ENCODE measurements at places on chromosomes 4 and X.

DNA sequence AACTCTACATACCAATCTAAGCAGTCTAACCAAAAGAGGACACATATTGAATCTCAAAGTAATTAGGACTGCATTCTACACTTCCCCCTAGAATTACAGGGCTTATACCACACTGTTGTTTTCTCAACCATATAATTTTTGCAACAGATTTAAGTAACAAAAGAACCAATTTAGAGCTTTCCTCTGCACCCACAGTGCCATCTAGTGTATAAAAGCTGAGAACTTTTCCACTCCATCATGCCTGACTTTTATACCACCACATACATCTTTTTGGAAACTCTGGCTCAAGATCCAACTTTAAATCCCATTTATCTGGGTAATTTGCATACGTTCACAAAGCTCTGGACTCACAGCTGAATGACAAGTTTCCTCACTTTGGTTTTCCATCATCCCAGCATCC lies 99.5 kb downstream of the EFHC2 start:
- DNase-seq = no peak

GRCh38 chrX:154057791-154058190 lies 38.1 kb upstream of the IRAK1 start:
- no peak for DNase-seq

- no peak for DNase-seq
These were observed 20.4 kb downstream of the POF1B start for GRCh38 chrX:85359051-85359450.

DNA sequence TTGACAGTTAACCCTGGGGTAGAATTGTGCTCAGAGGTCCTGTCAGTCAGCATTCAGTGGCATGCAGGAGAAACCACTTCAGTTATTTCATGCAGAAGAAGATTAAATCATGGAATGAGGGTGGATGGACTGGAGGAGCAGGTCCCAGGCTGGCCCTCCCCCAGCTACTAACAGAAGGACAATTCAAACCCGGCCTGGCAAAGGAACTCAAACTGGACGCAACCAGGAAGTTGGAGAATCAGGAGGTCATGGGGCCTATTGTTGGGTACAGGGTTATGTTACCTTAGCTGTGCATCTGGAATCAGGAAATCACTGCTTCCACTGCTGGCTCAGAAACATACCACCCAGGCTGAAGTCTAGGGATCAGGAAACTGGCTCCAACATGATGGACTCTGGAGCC lies 121.4 kb downstream of the GPAT3 start:
- no peak for DNase-seq

DNA sequence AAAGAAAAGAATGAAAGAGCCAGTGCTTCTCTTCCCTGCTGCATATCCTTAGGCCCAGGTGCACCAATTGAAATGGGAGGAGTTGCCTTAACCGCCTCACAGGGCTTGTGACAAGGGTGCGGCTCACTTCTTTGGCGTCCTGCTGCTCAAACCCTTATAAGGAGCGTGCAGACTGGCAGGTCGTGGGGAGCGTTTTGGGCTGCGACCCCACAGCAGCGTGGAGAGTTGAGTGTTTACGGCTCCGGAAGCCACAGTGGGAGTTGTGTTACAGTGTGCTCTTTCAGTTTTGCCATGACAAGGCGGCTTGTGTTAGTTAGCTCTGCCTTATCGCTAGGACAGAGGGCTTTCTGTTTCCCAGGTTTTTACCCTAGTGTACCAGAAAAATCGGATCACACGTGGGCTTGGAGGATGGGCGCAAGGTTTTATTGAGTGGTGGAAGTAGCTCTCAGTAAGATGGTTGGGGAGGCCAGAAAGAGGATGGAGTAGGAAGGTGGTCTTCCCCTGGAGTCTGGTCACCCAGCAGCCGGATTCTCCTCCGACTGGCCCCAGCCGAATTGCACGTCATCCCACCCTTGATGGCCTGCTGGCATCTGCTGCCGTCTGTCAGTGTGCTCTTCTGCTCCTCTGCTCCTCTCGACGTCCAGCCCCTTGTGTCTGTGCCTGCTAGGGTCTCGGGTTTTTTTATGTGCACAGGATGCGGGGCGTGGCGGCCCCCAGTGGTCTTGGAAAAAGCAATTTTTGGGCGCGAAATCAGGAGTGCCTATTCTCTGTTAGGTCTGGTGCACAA lies 718.9 kb downstream of the ARAP2 start:
- peak; percentile 65 for DNase-seq

DNA sequence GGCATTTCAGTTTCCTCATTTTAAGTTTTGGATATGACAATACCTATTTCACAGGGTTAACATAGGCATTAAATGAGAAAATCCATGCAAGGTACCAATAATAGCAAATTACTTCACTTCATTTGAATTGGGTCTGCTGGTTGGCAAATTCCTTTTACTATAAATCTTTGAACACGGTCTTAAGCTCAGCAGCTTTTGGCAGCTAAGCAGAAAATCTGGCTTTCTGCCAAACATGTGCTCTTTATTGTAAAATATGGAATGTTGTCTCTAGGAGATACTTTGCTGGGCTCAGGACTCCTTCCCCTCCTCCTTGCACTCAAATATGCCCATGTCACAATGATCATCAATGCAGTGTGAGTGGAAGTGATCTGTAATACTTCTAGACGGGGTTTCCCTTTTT lies 16.8 kb upstream of the DMP1 start:
- no peak for DNase-seq

GRCh38 chrX:968148-968965 lies 244.1 kb downstream of the CRLF2 start:
- no peak for DNase-seq

- DNase-seq = no peak
These were observed 25.0 kb downstream of the RFC1 start for GRCh38 chr4:39341075-39341725.

Data from NCI-H748 treated with DMSO at 0.1 percent for 48 hours (cell line).